ENCODE measurements at places on chromosomes 16 and 17.

DNA sequence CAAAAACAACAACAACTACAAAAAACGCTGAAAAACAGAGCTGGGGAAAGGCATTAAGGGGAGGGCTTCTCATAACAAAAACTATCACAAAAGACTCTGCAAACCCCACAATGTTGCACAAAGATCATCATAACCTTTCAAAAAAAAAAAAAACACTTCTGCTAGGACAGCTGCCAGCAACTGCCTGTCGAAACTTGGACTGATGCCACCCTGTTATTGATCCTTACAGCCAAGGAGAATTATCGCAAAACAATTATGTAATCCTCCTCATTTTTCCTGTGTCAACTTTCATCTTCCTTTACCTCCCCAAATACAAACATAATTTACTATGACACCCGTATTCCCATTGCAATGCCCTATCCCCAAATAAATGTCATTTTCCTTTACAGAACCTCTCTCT, 9.3 kb downstream of the CCDC40 start:
- DNase-seq, result no peak

DNA sequence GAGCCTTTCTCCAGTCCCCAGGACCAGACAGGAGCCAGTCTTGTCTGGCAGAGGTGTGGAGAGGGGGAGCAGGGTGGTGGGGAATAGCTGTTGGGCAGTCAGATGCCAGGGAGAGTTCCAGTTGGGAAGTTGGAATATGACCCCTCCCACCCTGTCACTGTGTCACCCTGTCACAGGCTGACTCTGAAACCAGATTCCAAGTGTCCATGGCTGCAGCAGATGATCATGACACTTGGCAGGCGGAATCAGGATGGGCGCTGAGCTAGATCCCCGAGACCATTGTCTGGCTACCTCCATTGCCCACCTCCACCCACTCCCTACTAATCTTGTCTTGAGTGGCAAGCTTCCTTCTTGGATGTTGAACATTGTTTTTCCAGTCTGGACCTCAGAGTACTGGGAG, 9.2 kb upstream of the NFATC3 start:
- no peak for DNase-seq

- no peak for DNase-seq
These were observed 222.3 kb upstream of the TNRC6C start for GRCh38 chr17:77736199-77736585.

DNA sequence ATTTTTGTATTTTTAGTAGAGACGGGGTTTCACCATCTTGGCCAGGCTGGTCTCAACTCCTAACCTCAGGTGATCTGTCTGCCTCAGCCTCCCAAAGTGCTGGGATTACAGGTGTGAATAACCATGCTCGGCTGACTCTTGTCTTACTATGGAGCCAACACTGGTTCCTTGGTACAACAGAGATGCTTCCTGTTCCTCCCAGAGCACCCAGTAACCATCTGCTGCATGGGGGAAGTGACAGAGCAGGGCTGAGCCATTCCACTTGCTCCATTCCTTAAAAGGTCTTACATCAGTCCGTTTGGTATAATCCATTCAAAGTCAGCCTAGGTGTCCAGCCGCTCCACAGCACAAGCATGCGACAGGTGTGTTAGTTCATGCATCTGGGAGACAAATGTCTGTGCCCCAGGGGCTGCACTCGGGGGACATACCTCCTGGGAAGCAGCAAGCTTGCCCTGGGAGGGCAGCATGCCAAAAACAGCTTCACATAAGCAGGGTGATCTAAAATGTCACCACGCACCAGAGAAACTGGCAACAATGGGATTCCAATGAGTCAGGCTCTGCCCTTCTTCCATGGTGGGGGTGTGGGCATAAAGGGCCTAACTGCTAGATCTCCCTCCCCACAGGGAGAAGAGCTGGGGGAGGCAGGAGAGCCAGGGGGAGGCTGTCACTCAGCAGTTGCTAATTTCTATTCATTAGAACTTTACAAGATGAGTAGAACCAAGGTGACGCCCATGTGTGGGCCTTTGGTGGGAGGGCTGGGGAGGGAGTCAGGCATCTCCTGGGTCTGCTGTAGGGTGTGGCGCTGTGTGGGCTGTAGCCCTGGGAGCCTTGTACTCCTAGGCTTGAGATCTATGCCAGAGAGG, 35.5 kb downstream of the PIPOX start:
- no peak for DNase-seq

GRCh38 chr17:68870976-68871375, 84.2 kb downstream of the ABCA8 start:
- DNase-seq, result no peak

- no peak for DNase-seq
These were observed 270.4 kb upstream of the EEF2KMT start for GRCh38 chr16:5367951-5368350.

DNA sequence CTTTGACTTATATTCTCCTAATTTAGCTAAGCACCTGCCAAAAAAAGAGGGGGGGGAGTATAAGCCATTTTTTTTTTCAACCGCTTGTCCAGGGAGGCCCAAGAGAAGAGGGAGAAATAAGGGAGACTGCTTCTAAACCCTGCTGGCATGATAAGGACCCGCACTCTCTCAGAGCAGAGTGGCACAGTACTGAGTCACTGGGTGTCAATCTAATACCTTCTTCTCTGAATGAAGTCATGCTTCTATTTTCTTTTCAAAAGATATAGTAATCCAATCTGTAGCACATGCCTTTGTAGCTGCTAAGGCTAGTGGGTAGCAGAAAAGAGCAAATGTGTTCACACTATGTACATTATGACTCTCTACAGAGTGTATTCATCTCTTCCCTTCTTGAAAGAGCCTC, 34.9 kb upstream of the CACNG3 start:
- no peak for DNase-seq

- DNase-seq, result no peak
These were observed 14.1 kb downstream of the TMEM11 start for GRCh38 chr17:21199856-21200255.

GRCh38 chr16:89410794-89411309, 79.5 kb downstream of the ANKRD11 start:
- no peak for DNase-seq

- DNase-seq, result no peak
These were observed 23.8 kb downstream of the LITAFD start for GRCh38 chr16:8905795-8906591.

DNA sequence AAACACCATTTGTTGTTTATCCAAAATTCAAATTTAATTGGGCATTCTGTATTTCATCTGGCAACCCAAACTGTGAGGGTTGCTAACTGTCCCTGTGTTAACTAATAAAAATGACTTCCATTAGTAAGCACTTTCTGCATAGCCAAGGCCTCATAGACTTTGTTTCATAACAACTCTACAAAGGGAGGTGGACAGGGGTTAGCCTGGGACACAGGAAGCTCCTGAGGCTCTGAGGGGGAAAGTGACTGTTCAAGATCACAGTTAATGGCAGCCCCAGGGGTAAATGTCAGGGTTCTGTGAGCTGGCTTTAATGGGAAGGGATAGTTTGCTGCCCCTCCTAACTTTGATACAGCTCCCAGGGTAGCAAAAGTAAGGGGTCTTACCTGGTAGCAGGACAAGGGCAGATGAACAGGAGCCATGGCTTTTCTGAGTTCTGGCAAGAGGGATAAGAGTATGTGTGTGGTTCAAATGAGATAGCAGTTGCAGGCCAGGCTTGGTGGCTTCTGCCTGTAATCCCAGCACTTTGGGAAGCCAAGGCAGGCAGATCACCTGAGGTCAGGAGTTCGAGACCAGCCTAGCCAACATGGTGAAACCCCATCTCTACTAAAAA, 2.2 kb downstream of the HEATR9 start:
- no peak for DNase-seq

DNA sequence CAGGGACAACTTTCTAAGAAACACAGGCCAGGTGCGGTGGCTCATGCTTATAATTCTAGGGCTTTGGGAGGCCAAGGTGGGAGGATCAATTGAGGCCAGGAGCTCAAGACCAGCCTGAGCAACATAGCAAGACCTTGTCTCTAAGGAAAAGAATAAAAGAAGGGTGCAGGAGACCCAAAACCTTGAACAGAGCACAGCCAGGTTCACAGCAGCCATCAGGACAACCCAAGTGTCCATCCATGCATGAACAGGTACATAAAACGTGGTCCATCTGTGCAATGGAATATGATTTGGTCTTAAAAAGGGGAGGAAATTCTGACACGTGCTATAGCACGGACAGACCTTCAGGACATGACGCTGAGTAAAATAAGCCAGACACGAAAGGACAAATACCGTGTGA, 91.0 kb downstream of the PGS1 start:
- DNase-seq, result no peak

- DNase-seq, result no peak
These were observed 19.4 kb downstream of the MYH10 start for GRCh38 chr17:8611137-8611536.

- no peak for DNase-seq
These were observed 21.2 kb upstream of the LGALS9 start for GRCh38 chr17:27609611-27610303.

- no peak for DNase-seq
These were observed 46.6 kb upstream of the ERN1 start for GRCh38 chr17:64176556-64176955.

DNA sequence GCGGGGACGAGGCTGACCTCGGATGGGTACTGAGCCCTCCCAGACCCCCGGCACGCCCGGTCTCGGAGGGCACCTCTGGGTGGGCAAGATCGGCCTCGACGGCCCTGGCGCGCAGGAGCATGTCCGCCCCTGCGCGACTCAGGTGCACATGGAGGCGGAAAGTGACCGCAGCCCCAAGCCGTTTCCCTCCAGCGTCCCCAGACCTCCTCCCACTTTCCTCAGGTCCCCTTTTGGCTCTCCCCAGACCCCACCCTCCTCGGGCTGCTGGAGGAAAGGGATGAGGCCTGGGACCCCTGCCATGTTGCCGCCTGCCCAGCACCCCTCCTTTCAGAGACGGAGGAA, 10.0 kb downstream of the RPL19 start:
- DNase-seq, result no peak

DNA sequence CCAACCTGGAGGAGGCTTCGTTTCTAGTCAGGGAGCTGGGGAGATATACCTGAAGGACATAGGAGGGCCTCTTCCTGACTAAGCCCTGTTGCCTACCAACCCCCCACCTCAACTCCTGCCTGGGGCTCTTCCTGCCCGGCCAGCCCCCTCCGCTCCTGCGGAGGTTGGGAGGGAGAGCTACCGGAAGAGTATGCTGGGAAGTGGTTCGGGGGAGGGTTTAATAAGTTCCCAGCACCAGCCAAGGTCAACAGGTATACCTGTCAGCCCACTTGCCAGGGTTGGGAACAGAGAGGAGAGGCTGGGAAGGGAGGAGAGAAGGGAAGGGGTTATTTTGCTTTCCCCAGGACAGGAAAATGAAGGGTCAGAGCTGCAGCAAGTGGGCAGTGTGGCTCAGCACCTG, 4.7 kb downstream of the PPP1R1B start:
- DNase-seq, result no peak

- DNase-seq, result no peak
These were observed 49.4 kb upstream of the GSE1 start for GRCh38 chr16:85563515-85564276.

DNA sequence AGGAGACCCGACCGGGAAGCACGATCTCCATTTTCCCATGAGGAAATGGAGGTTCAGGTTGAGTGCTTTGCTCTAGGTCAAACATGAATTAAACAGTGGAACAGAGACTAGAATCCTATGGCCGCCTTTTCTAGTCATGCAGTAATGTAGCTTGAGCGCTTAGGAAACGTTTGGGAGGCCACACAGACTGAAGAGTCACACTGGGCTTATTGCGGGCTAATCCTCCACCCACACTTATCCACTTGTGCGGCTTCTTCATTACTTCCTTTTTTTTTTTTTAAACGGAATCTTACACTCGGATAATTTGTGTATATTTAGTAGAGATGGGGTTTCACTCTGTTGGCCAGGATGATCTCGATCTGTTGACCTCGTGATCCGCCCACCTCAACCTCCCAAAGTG, 26.0 kb downstream of the CACNG3 start:
- no peak for DNase-seq

DNA sequence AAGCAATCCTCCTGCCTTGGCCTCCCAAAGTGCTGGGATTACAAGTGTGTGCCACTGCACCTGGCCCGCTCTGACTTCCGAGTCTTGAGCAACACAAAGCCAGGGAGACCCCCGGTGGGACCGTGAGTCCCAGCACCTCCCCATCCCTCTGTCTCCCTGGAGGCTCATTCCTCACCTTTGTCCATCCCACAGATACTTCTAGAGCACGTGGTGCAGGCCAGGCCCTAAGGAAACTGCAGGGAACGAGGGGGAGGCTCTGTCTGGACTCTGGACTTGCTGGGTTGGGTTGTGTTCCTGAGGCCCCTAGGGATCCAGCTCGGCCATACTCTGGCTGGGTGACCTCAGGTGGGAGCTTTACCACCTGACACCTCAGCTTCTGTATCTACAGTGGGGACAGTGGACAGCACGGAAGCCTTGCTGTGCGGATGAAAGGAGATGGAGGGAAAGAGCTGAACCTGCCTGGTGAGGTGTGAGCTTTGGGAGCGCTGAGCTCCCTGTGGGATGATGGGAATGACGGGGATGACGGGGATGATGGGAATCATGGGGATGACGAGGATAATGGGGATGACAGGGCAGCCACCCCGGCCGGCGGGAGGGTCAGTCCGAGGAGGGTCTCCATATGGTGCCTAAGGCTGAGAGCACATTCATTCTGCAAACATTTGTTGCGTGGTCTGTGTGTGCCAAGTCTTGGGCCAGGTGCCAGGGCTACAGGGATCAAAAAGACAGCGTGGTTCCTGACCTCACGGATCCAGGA, 26.6 kb downstream of the C16orf74 start:
- DNase-seq, result no peak

DNA sequence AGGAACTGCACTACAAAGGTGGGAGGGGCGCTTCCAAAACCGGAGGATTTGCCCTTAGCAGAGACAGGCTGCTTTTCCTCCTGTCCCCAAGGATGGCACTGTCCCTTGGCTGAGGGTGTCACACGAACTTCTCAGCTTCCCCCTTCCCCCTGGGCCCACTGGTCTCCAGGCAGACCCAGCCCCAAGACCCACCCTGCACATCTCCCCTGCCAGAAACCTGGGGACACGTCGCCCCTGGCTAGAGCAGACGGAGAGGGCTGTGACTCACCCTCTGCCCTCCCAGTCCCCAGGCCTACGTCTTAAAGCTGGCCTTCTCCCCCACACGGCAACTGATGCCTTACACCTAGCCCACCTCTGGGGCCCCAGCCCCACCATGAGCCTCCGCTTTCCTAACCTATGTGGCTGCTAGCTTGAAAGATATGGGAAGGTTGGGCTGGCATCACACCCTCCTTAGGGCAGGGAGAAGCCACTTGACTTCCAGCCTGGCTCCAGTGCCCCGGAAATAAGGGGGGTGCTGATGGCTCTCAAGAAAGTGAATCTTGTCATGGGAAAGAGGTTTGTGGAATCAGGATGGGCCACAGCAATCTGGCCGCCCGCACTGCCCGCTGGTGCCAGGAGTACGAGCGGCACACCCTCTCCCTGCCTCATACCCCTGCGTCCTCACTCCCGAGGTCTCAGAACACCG, 4.6 kb downstream of the ZNF319 start:
- DNase-seq, result no peak

GRCh38 chr17:7740481-7741001, 23.0 kb downstream of the DNAH2 start:
- DNase-seq, result no peak

- DNase-seq, result no peak
These were observed 29.3 kb downstream of the NDEL1 start for GRCh38 chr17:8464941-8465340.

Data from left renal cortex interstitium (tissue), 4 donors.